Femur (tissue), 1 donor: ENCODE measurements at places on chromosomes 7 and 10.

DNA sequence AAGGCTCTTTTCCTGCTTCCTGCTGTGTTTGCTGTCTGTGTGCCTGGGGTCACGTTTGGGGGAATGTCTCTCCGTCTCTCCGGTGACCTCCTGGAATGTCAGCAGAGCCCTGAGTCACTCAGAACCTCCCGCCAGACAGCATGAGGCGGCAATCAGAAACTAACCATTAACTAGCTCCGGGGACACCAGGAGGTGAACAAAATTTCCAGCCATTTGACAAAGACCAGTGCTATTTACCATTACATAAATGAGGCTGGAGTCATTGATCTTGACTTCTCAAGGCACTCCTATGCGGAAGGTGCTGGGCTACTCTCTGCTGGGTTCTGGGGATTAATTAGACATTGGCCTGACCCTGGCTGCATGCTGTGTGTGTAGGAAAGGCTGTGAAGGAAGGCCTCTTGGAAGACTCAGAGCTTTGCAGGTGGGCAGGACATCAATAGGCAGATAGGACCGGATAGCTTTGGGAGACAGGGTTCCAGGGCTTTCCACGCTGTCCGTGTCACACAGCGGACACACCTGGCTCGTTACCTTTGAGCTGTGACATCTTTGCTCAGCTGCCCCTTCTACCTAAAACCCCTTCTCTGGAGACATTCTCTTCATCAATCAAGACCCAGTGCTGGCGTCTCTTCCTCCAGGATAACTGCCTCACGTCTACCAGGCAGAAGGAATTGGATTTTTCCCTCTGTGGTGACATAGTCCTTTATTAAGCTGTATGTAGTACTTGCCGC is 77.0 kb downstream of the PFKFB3 start:
- no peak for DNase-seq

DNA sequence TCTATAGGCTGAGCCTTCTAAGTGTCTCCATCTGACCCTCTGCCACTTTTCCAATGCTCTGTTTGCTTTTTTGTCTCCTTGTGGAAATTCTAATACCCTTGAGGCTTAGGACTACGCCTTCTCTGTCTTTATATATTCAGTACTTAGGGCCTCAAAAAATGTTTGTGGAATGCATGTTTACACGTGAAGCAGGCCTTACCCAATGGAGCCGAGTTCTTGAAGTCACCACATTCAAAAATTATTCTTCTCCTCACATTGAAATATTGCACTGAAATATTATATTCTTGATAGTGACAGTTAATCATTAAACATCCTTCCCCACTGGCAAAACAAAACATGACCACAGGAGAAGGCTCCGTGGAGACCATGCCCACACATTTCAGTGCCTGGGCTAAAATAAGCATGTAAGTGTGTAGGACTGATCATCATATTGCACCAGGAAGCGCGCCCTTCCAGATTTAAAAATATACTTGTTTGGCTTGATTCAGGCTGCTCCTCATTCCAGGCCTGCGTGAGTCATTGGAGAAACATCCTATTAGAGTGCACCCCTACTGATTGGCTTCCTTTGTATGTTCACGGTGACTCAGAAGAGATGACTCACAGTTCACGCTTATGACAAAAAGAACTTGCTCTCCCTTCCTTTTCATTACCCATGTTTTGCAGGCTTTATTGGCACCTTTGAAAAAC is 307.4 kb upstream of the AOAH start:
- peak; percentile 82 for DNase-seq

GRCh38 chr7:127586346-127586745 is 950 bp upstream of the GCC1 start:
- no peak for DNase-seq

DNA sequence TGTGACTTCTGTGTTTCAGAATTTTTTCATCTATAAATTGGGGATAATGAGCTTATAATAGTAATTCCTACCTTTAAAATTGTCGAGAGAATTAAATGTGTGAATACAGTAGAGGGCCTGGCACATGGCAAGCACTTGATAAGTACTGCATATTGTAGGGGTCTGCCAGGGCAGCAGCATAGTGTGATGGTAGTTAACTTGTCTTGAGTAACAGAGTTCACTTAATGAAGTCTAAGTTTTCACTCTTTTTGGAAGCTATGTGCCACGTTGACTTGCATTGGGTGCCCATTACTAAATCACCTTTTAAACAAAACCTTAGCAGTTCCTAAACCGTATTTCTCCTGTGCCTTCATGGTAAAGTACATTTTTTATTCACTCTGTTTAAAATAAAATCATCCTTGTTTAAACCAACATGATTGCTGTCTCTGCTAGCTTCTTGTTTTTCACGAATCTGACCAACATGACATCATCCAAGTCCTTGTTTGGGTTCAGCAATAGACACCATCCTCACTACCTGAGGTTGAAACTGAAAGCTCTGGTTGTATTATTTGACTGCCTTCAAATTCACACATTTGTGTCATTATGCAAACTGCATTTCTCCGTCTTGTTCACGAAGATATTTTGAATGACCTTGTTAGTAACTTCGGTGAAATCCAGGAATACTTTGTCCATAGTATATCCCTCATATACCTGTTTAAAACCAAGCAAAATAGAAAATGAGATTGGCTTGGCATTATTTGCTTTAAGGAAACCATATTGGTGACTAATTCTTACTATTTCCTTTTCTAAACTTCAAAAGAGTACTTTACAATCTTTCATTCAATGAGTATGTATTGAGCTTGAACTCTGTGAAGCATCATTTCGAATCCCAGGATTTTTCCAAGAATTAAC is 340.2 kb downstream of the SUGCT start:
- no peak for DNase-seq

- DNase-seq = peak; percentile 37
Measured at GRCh38 chr7:121832347-121832746, 40.6 kb upstream of the PTPRZ1 start.
